ENCODE measurements at places on chromosomes 16 and 17.

GRCh38 chr16:85332175-85332574, 219.9 kb upstream of the CIBAR2 start:
- DNase-seq, result no peak

GRCh38 chr17:82120148-82120547, 22.1 kb upstream of the FASN start:
- no peak for DNase-seq

GRCh38 chr17:7548585-7549400, at the start of gene TNFSF12:
Gene TNFSF12, plus strand, starts transcription at chr17:7549058. Its CDS starts 96 bp downstream, at chr17:7549154.
- peak; percentile 79 for DNase-seq

- no peak for DNase-seq
Observed at GRCh38 chr16:90002759-90003158, 16.5 kb downstream of the DBNDD1 start.

GRCh38 chr16:70380248-70380918, 33.7 kb downstream of the DDX19A start:
- DNase-seq, result peak; percentile 42

DNA sequence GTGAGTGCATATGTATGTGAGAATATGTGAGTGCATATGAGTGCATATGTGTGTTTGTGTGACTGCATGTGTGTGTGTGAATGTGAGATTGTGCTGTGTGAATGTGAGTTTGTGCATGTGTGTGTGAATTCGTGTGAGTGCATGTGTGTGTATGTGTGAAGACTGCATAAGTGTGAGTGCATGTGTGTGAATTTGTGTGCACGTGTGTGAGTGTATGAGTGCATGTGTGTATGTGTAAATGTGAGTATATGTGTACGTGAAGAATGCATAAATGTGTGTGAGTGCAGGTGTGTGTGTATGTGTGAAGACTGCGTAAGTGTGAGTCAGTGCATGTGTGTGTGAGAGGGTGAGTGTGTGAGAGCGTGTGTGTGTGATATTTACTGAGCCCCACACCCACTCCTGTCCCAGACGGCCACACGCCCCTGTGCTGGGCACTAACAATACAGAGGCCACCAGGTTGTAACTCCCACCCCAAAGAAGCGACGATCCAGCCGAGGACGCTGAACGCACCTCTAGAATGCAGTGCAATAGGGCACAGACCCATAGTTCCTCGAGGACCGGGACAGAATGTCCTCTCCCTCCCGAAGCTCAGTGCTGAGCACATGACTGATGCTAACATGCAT, 97.8 kb downstream of the C16orf95 start:
- DNase-seq, result no peak

DNA sequence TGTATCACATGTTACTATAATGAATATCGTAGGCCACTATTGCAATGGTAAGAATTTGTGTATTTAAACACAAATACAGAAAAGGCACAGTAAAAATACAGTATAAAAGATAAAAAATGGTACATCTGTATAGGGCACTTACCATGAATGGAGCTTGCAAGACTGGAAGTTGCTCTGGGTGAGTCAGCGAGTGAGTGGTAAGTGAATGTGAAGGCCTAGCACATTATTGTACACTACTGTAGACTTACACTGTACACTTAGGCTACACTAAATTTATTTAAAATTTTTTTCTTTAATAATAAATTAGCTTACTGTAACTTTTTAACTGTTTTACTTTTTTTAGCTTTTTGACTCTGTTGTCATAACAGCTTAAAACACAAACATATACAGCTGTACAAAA, 42.5 kb downstream of the AKAP10 start:
- DNase-seq, result no peak

DNA sequence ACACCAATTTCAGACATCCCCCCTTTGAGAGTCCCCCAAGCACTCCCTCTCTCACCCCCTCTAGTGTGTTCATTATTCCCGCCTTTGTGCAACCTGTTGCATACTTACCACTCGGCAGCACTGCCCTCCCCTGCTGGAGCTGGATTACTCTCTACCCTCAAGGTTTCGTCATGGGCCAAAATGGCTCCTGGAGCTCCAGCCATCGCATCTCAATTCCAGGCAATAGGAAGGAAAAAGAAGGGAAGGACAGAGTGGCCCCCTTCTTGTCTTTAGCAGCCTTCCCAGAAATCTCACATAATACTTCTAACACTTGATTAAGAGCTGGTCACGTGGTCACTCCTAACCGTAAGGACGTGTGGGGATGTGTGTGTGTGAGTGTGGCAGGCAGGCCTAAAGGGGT, 20.2 kb downstream of the TMEM186 start:
- DNase-seq, result no peak

GRCh38 chr16:12728469-12728868, 75.2 kb downstream of the CPPED1 start:
- no peak for DNase-seq

DNA sequence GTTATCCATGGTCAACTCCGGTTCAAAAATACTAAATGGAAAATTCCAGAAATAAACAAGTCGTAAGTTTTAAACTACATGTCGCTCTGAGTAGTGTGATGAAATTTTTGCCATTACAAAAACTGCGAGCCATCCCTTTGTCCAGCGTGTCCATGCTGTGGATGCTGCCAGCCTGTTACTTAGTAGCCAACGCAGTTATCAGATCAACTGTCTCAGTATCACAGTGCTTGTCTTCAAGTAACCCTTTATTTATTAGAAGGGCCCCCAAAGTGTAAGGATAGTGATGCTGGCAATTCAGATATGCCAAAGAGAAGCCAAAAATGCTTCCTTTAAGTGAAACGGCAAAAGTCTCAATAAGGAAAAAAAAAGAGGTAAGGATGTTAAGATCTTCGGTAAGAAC, 23.9 kb downstream of the SNN start:
- no peak for DNase-seq

- DNase-seq, result peak; percentile 78
Observed at GRCh38 chr17:58337600-58338453, 9.2 kb upstream of the TSPOAP1 start.

DNA sequence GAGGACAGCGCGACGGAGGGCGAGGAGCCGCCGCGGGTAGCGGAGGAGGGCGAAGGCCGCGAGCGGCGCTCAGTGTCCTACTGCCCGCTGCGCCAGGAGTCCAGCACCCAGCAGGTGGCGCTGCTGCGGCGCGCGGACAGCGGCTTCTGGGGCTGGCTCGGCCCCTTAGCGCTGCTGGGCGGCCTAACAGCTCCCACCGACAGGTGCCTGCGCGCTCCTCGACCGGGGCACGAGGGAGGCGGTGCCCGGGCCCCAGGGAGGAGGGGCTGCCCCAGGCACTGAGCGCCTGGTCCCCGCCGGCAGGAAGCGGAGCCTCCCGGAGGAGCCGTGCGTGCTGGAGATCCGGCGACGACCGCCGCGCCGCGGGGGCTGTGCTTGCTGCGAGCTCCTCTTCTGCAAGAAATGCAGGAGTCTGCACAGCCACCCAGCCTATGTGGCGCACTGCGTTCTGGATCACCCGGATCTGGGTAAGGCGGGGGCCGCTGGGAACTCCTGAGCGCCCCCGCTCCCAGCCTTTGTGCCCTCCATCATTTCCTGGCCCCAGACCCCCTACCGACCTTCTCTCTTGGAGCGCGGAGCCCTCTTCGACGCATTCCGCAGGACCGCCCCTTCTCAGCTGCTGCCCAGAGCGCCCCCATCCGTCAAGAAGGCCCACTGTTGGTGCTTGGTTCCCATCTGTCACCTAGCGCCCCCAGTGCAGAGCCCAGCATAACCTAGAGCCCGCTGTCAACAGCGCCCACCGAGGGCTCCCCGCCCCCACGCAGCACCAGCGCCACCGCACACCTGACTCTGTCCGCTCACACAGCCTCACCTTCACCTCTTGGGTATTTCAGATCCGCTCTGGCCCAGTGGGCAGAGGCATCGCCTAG, 3.7 kb downstream of the C17orf50 start:
- DNase-seq, result peak; percentile 98

- DNase-seq, result peak; percentile 28
Observed at GRCh38 chr17:57724026-57724728, 20.9 kb downstream of the CCDC182 start.

- DNase-seq, result no peak
Observed at GRCh38 chr17:60321336-60322055, 70.4 kb downstream of the USP32 start.

- no peak for DNase-seq
Observed at GRCh38 chr16:47162670-47163420, 19.1 kb upstream of the NETO2 start.

DNA sequence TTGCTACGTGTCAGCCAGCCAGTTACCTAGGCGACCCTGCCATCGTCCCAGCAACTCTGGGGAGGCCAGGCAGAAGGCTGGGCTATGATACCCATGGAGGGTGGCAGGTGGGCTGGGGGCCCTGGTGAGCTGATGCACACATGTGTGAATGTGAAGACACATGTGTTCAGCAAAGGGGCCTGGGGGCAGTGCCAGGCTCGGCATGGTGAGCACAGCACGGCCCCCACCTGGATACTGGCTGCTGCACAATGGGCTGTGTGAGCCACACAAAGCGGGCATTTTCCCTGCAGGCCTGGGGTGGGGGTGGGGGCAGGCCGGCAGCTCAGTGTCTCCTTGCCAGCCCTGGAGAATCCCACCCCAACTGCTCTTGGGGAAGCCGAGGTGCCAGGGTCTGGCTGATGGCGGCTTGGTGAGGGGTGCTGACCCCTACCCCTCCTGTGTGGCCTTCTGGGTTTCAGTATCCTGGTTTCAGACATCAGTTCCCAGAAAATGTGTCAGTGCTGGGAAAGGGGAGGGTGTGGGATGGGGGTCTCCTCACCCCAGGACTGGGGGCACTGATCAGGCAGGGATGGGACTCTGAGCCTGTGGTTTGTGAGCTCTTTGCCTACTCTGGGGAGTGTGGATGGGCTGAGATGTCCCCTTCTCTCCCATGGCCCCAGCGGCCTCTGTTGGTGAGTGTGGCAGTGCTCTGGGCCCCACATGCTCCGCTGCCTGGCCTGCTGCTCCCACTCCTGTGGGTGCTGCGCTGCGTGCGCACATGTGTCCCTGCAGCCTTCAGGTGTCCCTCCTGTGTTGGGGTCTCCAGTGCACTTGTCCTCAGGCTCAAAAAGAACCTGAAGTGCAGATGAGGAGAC, 5.1 kb downstream of the LLGL1 start:
- no peak for DNase-seq

- no peak for DNase-seq
Observed at GRCh38 chr17:67328026-67328425, 38.4 kb downstream of the PSMD12 start.

- DNase-seq, result no peak
Observed at GRCh38 chr17:2450016-2450650, 49.3 kb upstream of the MNT start.

- DNase-seq, result no peak
Observed at GRCh38 chr17:78039581-78039980, 81.1 kb downstream of the TNRC6C start.

DNA sequence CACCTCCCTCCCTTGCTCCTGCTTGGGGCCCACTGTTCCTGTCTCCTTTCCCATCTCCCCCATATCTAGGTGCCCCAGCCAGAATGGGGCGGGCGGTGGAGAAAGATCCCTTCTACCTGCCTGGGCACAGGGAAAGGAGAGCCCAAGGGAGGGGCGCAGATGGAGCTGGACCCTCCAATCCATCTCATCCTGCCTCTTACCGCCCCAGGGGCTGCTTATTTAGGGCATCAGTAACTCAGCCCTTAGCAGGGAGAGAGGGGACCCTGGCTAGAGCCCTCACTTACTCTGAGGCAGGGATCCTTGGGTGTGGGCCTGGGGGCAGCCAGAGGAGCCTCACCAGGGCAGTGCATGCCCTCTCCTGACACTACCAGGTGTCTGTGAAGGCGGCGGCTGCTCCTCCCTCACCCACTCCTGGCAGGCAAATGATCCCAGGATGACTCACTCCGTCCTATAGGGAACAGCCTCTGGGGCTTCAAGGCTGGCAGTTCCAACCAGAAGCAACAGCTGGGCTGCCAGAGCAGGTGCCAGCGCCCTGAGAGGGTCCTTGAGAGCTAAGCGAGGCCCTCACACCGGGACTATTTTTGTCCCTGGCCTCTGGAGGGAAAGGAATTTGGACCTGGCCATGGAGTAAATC, 16.3 kb upstream of the BCAR1 start:
- peak; percentile 40 for DNase-seq

- no peak for DNase-seq
Observed at GRCh38 chr17:28475151-28475900, 1.9 kb downstream of the SLC13A2 start.

DNA sequence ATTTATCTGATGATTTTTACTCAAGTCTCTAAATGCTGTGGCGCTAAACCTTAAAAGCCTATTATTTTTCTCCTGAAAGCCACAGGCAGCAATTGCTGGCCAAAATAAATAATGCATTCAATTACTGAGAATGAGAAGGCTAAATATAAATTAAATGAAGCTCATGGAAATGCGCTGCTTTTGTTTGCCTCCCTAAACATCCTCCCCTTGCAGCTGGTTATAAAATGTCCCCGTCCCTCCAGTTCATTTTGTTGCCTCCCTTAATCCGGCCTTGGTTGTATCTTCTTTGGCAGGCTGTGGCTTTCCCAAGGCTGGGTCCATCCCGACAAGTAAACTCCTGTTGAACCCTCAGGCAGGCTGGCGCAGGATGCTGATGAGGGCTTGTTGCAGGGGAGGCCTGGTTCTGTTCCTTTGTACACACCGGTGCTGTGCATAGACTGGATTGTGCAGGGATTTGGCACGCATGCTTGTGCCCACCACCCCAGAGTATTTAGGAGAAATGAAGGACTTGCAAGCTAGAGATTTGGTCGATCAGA, 62.7 kb downstream of the KNOP1 start:
- no peak for DNase-seq

- no peak for DNase-seq
Observed at GRCh38 chr16:31188450-31189411, 8.8 kb downstream of the FUS start.

GRCh38 chr17:58710948-58711552, 18.6 kb downstream of the RAD51C start:
- DNase-seq, result peak; percentile 28

- no peak for DNase-seq
Observed at GRCh38 chr17:31067691-31068184, 27.0 kb upstream of the NF1 start.

- no peak for DNase-seq
Observed at GRCh38 chr16:4868026-4868425, 20.7 kb downstream of the UBN1 start.

DNA sequence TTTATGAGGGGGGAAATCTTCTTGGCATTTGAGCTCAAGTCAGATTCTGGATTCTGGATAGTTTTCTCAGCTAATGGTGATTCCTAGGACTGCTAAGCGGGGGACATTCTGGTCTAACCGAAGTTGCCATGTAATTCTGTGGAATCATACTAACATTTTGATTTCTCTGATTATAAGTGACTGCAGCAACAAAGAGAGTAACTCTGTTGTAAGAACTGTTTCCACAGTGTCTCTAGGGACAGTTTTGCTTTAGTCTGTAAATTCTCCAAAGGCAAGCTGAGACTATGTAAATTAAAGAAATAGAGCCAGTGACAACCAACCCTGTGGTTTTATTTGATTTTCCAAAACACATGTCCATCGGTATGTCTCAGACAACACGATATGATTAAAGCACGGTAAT, 286.2 kb downstream of the IRX3 start:
- no peak for DNase-seq

GRCh38 chr16:61814726-61815347, 221.4 kb downstream of the CDH8 start:
- no peak for DNase-seq

GRCh38 chr17:44928950-44929720, 13.8 kb upstream of the GFAP start:
- DNase-seq, result no peak

GRCh38 chr16:28823291-28823872, 583 bp downstream of the ATXN2L start:
- DNase-seq, result no peak
